Mesenteric fat pad (tissue), 1 donor: ENCODE measurements at places on chromosomes 12 and 14. TPM values are rescaled to one million over a fixed set of nuclear protein-coding genes. Genes with fewer than 3 reads are reported as not detected.
A peak's percentile ranks its signal among the peaks of the same experiment; 100 is the strongest.

EGLN3 gene
- 4.7 TPM for total RNA-seq

STAC3 gene
- total RNA-seq, result 3.9 TPM

LRRK2 gene
- total RNA-seq, result 16.3 TPM

OR4K15 gene
- total RNA-seq, result not detected

HOXC6 gene
- 0.74 TPM for total RNA-seq

CDC42BPB gene
- 99.6 TPM for total RNA-seq

SPIC gene
- total RNA-seq, result not detected

KCNJ8 gene
- 16.5 TPM for total RNA-seq

SLC2A13 gene
- total RNA-seq, result 13.0 TPM

ZNF26 gene
- 7.0 TPM for total RNA-seq

HOXC13 gene
- total RNA-seq, result not detected

- no peak for DNase-seq
Measured at GRCh38 chr14:42057111-42057510, 450.4 kb downstream of the LRFN5 start.

DNA sequence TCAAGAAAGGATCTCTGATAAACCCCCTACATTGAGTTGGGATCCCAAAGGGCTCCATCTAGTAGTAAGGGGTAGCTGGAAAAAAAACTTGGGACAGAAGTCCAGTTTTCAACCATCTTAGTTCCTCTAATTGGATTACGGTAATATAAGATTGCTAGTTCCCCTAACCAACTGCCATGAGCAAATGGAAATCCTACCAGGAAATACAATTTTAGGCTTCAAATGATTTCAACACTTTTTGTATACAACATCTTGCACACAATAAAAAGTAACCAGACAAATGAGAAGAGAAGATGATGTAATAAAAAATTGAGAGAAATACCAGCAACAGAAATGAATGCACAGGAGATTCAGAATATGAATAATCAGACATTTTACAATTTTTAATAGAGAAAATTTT is 73.0 kb downstream of the TSHR start:
- DNase-seq, result no peak

GRCh38 chr12:53199700-53200099 is 7.4 kb downstream of the ITGB7 start:
- no peak for DNase-seq

- no peak for DNase-seq
Measured at GRCh38 chr14:31926123-31926522, 151.0 kb upstream of the ARHGAP5 start.

GRCh38 chr12:1579651-1580435 is 14.5 kb downstream of the FBXL14 start:
- no peak for DNase-seq

DNA sequence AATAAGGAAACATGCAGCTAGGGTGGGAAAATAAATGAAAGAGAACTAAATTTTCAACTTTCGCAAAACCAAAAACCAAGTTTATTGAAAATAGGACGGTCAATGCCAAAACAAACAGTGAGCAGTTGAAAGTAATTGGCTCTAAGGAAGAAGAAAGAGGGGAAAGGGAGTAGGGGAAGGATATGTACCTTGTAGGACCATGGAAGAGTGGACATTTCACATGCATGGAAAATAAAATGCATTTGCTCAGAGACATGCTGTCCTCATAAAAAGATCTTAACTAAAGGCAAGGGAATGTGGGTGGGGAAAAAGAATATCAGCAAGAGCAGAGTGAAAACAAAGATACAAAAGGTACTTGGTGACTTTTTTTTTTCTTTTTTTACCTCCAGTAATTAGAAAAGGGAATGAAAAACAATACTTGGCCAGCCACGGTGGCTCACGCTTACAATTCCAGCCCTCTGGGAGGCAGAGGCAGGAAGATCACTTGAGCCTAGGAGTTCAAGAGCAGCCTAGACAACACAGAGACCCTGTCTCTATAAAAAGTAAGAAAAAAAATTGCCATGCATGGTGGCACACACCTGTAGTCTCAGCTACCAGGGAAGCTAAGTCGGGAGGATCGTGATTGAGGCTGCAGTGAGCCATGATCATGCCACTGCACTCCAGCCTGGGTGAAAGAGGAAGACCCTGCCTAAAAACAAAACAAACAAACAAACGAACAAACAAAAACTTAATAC is 6.6 kb downstream of the TXNDC16 start:
- no peak for DNase-seq

DNA sequence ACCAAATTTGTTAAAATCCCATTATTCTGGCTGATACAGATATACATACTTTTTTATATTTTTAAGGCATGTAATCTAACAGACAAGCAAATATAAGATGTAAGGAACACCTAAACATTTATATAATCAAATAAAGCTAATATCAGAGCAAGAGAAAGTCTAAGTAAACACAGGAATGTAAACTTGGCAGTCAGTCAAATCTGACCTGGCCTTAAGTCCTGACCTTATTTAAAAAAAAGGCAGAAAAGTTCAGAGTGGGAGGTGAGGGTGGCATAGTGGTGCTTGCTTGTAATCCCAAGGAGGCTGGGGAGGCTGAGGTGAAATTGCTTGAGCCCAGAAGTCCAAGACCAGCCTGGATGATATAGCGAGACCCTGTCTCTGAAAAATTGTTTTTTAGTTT is 152.6 kb downstream of the DERA start:
- DNase-seq, result no peak

DNA sequence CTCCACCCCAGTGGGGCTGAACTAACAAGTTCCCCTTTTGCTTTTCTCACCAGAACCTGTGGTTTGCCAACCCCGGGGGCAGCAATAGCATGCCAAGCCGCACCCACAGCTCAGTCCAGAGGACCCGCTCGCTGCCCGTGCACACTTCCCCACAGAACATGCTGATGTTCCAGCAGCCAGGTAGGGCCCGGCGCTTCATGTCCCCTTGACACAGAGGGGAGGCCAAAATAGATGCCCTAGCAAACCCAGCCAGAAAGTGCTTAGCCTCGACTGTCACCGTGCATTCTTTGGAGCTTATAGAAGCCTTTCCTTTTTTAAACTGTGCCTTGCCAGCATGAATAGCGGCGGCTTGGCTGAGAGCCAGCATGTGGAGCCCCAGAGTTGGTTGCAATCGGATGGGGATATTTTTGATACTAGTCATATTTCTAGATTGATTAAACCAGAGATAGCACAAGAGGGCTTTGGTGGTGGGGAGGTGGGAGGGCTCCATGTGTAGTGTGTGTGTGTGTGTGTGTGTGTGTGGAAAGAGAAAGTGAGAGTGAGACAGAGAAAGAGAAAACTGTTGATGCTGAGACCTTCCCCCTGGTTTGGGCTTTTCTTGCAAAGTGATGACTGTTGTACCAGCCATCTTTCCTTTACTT is 126.1 kb downstream of the GCH1 start:
- DNase-seq, result peak; percentile 81

GRCh38 chr14:70792939-70793338 is 16.4 kb downstream of the MAP3K9 start:
- DNase-seq, result no peak

DNA sequence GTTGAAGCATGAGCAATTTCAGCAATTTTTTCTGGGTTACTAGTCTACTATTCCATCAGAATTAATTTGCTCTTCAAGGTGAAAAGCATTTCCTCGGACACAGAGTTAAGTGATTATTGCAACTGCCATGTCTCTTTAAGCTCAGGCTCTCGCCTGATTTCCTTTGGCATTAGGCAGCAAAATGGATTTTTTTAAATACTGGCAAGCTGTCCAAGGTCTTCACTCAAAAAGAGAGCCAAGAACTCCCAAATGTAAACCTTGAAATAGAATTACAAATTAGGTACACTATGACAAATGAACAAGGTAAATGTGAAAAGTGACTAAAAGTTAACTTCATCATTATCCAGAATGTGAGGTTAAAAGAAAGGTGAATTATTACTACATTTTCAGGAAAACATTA is 111.9 kb downstream of the GARIN6 start:
- DNase-seq, result no peak

- DNase-seq, result no peak
Measured at GRCh38 chr14:23539248-23540140, 12.1 kb downstream of the ZFHX2 start.

DNA sequence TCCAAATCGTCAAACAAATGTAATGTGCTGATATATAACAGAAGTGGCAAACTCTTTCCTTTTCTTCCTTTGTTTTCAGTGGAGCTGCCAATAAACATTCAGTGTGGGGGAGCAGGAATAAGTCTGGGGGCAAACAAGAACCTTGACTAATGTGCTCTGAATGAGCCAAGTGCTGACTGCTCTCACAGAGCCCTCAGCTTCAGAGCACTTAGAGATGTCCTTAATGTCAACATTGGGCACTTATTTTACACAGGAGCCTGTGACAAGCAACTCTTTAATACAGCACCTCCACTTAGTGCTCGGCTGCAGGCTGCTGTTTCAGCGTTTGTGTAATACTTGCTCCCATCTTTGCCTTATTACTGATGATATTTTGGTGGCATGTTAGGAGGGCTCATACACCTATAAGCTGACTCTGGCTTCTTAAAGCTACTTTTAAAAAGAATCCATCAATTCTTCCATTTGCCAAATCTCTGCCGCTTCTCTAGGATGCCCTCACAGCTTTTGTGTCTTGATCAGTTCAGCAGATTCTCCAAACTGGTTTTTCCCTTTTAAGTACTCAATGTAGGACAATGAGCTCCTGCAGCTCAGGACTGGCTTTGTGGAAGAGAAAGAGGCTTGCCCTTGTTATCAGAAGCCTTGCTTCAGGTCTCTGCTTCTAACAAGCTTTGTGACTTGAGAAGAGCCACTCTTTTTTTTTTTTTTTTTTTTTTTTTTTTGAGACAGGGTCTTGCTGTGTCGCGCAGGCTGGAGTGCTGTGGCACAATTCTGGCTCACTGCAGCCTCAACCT is 206.6 kb downstream of the MON2 start:
- no peak for DNase-seq

- no peak for DNase-seq
Measured at GRCh38 chr12:71027856-71028255, 107.3 kb upstream of the PTPRR start.

GRCh38 chr14:89260898-89261297 is 156.1 kb downstream of the FOXN3 start:
- no peak for DNase-seq

DNA sequence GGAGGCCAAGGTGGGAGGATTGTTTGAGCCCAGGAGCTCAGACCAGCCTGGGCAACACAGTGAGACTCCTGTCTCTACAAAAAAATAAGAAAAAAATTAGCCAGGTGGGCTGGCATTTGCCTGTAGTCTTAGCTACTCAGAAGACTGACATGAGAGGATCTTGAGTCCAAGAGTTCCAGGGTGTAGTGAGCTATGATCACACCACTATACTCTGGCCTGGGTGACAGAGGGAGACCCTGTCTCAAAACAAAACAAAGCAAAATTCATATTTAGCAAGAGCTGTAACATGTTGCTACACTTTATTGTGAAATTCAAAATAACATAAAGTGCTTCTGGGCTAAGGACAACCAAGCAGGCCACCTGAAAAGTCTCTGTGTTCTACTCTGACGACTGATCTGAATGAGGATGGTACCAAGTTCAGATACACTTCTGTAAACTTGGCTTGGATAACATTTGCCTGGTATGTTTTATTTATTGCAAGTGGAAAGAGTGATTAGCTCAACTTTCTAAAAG is 11.6 kb upstream of the STRN3 start:
- DNase-seq, result no peak

GRCh38 chr12:122437656-122438121 is 15.2 kb upstream of the CLIP1 start:
- DNase-seq, result no peak

DNA sequence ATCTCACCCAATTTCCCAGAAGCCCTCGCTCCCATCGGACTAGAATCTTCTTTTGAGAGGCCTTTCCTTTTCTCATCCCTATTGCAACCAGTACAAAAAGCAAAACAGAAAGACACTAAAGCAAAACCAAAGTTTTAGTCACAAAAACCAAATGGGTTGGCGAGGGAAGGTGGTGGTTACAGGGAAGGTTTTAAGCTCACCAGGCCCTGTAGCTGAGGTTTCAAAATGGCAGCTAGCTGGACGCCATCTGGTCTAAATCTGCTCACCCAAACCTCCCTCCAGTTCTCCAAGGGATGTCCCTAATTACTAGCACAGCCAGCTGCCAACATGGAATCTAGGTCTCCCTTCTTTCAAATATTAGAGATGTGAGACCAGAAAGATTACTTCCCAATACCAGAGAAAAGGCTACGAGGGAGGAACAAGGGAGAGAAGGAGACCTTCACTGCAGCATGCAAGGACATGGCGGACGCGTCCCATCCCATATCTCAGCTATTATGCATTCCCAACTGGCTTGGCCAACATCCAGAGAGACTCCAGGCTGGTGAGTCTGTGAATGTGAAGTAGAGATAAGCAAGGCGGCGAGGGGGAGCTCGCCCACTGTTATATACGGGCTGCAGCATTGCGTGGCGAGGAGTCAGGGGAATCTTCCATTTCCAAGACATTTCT is 70.8 kb downstream of the DPF3 start:
- DNase-seq, result no peak

GRCh38 chr12:122501489-122501989 is 807 bp upstream of the ZCCHC8 start:
- no peak for DNase-seq

GRCh38 chr12:6336889-6337853 is 4.7 kb downstream of the TNFRSF1A start:
- DNase-seq, result no peak

- no peak for DNase-seq
Measured at GRCh38 chr12:132162508-132163031, 18.3 kb downstream of the NOC4L start.

DNA sequence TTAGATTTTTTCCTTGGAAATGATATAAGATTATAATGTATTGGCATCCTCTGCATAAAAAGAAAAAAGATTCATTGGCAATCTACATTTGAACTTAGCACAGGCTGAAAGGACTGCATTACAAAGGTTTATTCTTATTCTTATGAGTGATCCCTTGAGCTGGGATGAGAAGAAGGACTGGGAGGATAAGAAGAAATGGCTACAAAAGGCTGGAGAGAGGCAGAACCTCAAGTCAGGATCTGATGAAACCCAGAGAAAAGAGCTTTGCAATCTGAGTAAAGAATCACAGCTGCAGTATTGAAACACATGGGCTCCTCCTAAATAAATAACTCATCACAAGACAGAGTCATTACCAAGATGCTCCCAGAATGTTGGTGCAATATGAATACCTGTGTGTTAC is 1635.4 kb upstream of the FLRT2 start:
- DNase-seq, result no peak
